ENCODE measurements at places on chromosomes 11 and 22.
A peak's percentile ranks its signal among the peaks of the same experiment; 100 is the strongest.

DNA sequence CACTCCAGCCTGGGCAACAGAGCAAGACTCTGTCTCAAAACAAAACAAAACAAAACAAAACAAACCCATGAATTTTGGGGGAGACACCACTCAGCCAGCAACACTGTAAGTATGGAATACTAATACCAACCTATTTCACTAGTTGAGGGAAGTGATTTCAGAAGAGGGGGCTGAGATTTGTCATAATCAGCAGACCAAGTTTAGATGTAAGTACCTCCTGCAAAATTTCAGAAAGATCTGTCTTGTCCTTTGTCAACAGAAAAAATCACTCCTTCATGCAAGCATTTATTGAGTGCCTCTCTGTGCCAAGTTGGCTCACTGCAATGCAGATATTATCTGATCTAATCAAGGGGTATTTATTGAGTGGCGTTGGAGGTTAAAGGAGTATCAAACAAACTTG, 23.4 kb upstream of the ADA2 start:
- no peak for DNase-seq

DNA sequence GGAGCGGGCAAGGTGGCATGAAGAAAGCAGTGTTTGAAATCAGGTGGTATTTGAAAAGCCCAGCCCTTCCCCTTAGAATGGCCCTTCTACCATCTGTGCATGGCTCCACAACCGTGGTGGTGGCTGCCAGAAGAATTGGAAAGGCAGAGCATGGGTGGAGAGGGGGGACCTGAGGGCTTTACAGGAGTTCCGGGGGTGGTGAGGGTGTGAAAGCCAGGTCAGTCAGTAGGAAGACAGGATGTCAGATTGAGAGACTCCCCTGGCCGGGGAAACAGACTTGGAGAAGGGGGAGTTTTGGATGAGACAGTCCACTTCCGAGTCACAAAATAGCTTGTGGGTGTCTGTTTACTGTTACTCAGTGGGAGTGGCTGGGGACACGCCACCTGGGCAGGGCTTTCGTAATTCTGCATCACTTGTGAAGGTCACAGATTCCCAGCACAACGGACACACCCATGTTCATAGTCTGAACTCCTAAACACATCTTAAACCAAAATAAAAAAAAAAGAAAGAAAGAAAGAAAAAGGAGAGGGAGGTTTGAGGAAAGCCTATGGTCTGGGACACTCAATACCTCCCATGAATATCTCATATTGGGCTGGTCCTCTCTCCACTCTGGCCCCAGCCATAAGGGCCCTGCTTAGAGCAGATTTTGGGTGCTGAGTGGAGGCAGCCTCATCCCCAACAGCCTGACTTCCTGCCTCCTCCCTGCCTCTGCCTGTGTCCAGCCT, 24.4 kb upstream of the SMIM35 start:
- DNase-seq, result no peak

GRCh38 chr11:72639502-72640375, 34.5 kb downstream of the PDE2A start:
- no peak for DNase-seq

DNA sequence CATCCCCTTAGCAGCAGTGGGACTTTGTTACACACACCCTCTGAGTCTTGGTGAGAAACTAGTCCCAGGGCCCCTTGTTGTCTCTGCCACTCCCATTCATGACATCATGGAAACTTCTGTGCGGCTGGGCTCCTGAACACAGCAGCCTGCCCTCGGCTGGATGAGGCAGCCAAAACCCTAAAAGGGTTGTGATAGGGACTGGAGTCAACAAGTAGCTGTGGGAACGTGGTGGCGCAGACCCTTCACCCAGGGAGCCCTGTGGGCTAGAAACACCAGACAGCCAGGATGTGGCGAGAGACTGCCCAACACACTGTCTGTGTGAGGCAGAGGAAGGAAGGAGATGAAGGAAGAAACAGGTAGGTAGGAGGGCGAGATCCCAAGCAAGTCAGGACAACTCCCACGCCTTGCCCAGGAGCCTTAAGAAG, 3.9 kb downstream of the CD3D start:
- DNase-seq, result no peak

- DNase-seq, result no peak
Observed at GRCh38 chr22:43878831-43879550, 12.8 kb downstream of the PNPLA5 start.

- no peak for DNase-seq
Observed at GRCh38 chr11:9607511-9607899, 34.0 kb downstream of the WEE1 start.

GRCh38 chr11:69372589-69373250, 78.8 kb downstream of the MYEOV start:
- DNase-seq, result no peak

GRCh38 chr11:60378354-60378753, at the start of gene MS4A7:
Gene MS4A7, plus strand, starts transcription at chr11:60378532. Its CDS starts 4,610 bp downstream, at chr11:60383142.
- no peak for DNase-seq

- peak; percentile 34 for DNase-seq
Observed at GRCh38 chr11:70016666-70017367, 61.3 kb upstream of the ANO1 start.

DNA sequence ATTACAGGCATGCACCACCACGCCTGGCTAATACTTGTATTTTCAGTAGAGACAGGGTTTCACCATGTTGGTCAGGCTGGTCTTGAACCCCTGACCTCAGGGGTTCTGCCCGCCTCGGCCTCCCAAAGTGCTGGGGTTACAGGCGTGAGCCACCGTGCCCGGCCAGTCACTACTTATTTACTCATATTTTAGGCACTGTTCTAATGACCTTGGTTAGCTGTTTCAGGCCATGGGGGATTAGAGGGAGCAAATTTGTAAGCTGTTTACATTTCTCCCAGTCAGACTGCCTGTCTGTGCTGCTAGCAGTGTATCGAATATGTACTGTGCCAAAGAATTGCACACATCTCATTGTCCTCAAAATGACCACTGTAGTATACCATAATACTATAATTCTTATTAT, 32.7 kb upstream of the PACSIN2 start:
- no peak for DNase-seq

DNA sequence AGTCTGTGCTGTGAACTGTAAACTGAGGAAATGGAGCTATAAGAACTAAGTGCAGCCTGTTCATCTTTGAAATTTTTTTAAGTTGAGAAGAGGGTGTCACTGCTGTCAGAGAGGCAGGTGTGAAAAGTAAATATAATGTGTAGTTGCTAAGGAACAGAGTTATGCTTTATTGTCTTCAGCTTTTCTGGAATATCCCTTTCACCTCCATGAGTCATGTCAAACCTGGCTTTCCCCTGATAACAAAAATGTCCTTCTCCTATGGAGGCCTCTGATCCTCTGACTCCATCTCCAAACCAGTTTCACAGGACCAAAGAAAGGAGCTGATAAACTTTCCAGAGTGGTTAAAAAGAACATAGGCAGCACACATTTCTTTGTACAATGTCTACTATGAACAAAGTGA, 12.8 kb upstream of the MUC15 start:
- DNase-seq, result no peak

DNA sequence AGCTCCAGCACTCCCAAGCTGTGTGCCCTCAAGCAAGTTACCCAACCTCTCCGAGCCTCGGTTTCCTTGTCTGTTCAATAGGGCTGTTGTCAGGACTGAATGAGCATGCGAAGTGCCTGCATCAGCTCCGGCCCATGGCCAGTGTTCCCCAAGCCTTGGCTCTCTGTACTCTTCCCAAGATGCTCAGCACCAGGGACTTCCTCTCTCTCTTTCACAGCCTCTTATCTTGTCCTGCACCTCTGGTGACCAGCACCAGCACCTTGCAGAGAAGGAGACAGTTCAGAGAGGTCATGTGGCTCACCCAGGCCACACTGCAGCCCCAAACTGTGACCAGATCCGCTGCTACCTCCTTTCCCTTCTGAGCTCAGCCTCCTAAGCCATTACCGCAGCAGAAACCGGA, 120.3 kb upstream of the ANO1 start:
- DNase-seq, result no peak

- DNase-seq, result no peak
Observed at GRCh38 chr11:127035824-127036223, 35.3 kb upstream of the KIRREL3 start.

GRCh38 chr11:63855975-63856374, 17.1 kb downstream of the MARK2 start:
- no peak for DNase-seq

DNA sequence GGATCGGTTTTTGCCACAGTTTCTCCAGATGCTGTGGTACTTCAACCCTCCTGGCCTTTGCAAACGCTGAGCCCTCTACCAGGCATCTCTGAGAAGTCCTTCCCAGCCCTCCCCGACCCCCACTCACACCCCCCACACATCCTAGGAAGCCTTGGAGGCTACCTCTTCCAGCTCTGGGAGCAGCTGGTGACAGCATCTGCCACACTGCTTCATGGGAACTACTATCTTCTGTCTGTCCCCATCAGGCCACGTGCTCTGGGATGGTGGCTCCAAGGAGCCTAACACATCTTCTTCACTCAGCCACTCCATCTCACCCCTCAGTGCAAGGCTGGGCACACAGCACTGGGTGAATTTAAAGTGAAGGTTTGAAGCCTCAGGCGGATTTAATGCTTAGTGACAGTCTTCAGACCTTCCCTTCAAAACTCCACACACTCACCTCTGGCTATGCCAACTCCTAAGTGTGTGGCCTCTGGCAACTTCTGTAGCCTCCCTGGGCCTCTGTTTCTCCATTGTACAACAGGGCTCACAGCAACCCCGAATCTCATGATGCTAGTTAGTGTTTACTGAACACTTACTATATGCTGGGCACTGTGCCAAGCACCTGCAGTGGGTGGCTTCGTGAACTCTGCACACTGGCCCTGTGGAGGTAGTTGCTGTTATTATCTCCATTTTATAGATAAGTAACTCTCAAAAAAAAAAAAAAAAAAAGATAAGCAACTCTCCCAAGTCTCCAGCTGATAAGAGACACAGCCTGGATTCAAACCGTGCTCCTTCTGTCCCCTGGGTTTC, 7.3 kb upstream of the TP53I11 start:
- DNase-seq, result no peak

- no peak for DNase-seq
Observed at GRCh38 chr22:43277987-43278601, 65.1 kb downstream of the SCUBE1 start.

DNA sequence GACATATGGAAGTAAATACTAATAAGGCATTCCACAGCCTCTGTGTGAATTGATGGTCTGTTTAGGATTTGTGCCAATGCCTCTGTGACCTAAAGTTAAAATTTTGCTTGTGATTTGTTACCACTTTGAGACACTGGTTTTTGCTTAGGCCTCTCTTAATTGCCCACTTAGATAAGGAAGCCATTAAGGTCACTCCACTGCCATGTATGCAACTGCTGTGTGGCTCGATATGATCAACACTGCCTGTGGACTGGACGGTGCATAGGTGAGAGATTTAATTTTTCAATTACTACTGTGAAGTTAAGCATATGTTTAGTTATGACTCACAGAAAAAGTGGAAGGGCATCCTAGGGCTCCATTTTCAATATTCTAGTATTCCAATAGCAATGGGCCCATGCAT, 36.9 kb downstream of the CSRP3 start:
- DNase-seq, result no peak

DNA sequence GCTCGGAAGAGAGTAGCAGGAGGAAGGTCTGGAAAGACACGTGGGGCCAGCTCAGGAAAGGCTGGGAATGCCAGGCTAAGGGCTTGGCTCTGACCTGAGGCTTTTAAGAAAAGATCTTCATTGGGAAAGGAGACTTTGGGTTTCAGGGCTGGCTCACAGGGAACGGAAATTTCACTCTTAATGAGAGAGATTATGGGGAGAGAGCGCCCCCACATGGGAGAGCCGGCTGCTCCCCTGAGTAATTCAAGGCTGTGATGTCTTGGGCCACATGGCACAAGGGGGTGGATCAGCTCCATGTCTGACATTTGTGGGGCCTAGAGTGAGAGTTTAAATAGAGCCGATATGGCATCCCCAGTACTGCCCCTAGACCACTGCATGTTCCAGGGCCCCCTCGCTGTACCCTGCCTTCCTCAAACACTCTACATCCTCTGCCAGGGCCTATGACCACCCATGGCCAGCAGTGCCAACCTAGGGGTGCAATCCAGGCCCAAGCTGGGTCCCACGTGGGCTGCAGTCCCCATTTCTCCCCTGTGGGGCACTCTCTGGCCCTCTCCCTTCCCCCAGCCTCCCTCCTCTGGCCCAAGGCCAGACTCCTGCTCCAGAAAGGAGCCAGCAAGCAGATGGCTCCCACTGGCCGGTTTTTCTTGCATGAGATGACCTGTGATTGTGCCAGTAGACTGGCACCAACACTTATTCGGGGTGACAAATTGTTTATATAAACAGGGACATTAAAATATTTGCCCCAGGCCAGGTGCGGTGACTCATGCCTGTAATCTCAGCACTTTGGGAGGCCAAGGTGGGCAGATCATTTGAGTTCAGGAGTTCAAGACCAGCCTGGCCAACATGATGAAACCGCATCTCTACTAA, 75.2 kb downstream of the ISX start:
- DNase-seq, result no peak

- no peak for DNase-seq
Observed at GRCh38 chr11:66349084-66349386, 1.6 kb upstream of the B4GAT1 start.

GRCh38 chr11:76721755-76722677, 51.5 kb upstream of the LRRC32 start:
- peak; percentile 51 for DNase-seq

DNA sequence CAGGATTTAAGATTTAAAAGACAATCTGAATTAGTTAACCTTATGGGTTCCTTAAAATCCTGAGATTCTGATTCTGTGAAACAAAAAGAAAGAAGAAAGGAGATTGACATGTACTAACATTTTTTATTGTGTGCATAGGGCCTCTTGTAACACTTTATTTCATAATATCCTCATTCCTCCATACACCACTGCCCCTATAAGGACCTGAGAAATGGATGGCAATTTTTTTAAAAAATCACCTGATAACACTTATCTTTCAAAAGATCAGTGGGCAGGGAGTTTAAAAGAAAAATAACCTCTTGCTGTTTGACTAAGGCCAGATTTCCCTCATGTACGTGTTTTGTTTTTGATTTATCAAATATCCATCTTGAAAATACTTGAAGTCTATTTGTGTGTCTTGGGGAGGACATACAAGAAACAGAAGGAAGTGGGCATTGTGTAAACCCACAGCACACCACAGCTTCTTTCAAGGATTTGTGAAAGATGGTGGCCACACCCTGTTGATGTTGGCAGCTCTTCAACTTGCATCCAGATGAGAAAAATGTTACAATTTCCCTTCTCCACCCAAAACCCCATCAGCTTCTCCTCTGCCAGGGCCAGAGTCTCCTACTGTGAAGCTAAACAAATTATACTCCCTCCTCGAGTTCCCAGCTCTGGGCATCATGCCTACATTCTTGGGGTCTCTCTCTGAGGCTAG, 35.0 kb upstream of the MPEG1 start:
- peak; percentile 90 for DNase-seq
